Dermis blood vessel endothelial cell (primary cell): ENCODE measurements at places on chromosomes 1 and 21. TPM values are rescaled to one million over a fixed set of nuclear protein-coding genes. Genes with fewer than 3 reads are reported as not detected.

DNA sequence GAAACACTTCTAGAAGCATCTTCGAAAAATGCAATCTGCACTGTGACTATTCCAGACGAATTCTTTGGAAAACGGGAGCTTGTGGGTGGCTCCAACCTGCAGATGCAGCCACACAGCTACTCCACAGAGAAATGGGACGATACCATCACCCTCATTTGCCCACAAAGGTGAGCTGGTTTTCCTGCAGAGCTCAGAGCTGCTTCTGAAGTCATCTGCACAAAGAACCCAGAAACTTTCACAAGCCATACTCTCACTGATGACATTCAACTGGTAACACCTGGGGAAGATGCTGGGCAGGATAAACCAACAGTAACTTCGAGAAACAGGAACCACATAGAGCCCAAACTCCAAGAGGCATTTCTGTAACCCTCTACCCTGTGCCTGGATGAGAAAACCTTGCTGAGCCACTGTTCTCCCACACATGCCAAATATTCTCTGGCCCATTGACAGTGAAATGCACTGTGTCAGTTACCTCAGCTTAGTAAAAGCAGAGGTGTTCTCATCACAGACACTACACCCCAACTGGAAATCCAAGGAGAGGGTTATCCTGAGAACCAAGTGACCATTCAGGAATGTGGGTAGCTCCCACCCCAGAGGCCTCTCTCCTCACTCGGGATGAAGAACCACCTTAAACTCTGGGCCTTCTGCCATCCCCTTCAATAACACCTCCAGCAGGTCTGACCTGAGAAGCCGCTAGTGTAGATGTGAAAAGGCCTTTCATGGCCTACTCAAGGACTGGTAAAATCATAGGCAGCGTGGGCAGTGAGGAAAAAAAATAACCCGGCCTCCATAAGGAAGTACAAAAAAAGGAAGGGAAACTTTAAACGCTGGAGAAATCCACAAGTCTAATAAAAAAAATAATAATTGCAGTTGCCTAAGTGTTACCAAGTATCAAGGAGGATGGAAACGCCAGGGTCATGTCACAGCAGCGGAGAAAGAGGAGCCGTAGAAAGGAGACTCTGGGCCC lies 56.7 kb downstream of the HSF2BP start:
- no peak for DNase-seq

DNA sequence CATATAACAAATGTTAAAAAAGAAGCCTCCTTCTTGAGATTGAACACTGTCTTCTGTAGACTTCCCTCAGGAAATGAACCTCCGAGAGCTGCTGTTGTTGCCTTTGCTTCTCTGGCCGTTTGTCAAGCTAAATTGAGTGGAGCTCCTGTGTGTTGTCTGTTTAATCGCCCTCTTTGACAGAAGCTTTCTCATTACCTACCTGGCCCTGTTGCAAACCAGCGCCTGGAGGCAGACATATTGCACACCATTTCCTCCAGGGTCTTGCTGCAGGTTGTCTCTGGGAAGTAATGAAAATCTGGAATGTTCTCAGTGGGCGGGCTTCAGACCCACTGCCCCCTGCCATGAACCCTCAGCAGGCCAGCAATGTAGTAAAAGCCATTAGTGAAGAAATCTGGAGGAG lies 83.3 kb downstream of the GABPA start:
- no peak for DNase-seq

DNA sequence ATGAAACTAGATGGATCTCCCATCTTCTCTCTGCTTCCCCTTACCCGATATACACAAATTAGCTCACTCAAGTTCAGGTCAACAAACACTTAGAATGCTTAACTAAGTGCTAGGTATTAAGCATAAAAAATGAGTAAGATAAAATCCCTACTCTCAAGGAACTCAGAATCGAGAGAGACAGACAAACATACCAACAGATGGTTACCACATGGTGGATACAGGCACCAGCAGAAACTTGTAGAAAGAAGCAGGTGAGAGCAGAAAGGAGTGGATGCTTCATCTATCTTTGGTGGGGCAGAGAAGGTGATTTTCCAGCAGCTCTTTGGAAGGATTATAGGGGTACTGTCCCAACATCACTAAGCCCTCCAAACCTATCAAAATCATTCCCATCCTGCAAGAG lies 32.2 kb downstream of the C8B start:
- no peak for DNase-seq

Gene KCNA2
- not detected in 2 replicates for total RNA-seq

DNA sequence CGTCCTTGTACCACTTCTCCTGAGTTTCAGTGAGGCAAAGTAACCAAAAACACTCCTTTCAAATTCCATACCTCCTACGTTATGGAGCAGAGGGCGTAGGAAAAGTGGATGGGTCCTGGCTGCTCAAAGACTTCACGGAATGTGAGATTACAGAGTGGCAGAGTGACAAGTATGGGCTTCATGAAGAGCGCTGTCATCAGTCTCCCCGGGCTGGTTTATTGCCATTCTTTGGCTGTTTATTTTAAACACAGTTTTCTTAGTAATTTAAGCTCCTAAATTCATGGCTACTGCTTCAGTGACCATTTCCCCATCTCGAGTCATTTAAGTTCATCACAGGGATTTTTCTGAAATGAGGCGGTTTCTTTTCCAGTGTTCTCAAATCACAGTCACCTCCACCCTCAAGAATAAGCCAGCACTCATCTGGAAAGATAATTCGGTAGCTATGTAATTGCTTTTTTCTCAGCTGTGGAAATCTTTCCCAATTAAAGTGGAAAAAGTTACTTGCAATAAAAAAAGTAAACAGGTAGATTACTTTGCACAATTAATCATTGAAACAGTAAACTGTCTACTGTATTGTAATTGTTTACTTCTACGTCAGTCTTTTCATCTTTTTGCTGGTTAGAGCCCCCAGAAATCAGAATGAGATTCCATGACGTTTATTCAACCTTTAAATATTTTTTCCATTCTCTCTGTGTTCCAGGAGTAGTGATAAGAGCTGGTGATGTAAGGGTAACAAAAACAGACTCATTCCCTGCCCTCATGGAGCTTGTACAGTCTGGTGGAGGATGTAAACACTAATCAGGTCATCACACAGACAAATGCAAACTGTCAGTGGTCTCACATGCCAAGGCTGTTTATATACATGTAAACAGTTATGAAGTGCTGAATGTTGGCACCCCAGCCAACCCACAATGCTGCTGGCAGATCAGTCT lies 3.0 kb upstream of the SMYD2 start:
- no peak for DNase-seq

Gene SORT1
- total RNA-seq: 16.7 and 17.4 TPM in 2 replicates

Gene ODF2L
- total RNA-seq: 42.5 and 63.6 TPM in 2 replicates

Gene COL11A1
- under 0.01 and 0.05 TPM in 2 replicates for total RNA-seq

DNA sequence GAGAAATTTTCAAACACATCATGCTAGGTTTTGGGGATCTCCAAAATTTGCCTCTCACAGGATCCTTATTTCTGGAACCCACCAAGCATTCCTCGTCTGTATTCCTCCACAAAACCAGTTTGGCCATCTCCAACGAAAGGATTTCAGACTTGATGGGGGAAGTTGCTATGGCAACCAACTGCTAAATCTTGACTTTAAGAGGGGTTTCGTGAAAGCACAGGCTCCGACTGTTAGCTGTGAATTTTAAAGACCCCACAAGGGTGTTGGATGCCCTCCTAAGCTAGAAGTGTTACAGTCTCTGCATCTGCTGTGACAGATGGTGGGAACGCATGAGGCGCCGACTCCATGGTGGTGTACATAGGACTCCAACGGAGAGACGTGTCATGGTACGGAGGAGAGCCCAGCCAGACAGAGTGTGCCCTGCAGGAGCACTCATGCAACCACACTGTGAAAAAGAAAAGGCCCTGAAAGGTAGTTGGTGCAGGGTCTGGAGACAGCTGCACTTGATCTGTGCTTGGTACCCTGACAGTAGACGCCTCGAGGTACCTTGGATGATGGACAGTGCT lies 147.1 kb downstream of the ASTN1 start:
- no peak for DNase-seq

DNA sequence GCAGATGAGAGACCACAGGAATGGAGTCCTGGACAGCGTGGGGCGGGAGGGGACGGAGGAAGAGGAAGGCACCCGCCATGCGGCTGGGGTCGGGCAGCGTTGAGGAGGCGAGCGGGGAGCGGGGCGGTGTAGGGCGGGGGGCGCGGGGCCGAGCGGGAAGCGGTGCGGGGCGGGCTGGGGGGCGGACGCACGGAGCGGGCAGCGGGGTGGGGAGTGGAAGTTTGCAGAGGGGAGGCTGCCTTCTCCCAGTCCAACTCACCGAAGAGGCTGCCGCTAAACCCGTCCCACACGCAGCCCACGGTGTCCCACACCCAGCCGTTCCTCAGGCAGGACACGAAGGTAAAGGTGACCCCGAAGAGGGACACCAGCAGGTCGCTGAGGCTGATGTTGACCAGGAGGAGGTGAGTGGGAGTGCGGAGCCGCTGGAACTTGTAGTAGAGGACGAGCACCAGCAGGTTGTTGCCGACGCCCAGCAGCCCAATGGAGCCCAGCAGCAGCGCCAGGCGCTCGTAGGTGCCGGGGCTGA lies 483 bp downstream of the CHML start:
- DNase-seq: peak; percentile 59

DNA sequence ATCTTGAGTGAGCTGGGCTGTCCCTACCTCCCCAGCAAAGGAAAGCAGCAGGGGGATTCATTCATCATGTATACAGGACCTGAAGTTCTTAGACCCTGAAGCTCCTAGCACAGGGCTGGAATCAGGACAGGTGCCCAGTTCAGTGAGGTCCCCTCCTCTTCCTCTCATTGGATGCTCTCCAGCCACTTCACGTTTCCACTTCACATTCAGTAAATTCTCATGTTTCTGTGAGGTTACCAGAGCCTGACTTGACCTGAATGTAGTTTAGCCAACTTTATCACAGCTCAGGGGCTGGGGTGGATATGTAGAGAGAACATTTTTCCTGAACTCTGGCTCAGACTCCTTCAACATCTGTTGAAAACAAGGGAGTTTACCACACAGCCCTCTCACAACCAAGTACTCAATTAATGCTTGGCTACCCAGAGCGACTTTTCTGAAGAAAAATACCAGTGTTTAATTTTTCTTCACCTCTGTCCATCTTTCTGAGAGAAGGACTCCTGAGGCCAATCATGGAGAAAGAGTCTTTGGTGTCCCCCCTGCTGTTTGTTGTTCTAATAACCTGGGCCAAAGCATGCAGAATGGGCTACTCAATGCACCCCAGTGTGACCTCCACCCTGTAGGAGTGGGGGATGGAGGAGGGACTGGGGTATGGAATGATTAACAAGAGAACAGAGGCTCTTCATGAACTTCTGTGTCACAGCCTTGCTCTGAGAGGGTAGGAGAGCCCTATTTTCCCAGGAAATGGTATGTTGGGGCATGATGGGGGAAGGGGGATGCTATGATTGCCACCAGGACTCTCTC lies 108.3 kb upstream of the FGGY start:
- DNase-seq: no peak

Gene SLAMF7
- not detected in 2 replicates for total RNA-seq

Gene ADAMTS1
- total RNA-seq: 12.6 and 19.3 TPM in 2 replicates

GRCh38 chr21:38036016-38036415 lies 119.8 kb upstream of the KCNJ6 start:
- DNase-seq: no peak

- no peak for DNase-seq
These were observed 488 bp upstream of the GNL2 start for GRCh38 chr1:37596182-37596667.

- DNase-seq: no peak
These were observed 38.8 kb downstream of the DNASE2B start for GRCh38 chr1:84436876-84437655.

GRCh38 chr21:22993822-22994574 lies 1995.8 kb downstream of the NCAM2 start:
- DNase-seq: no peak

Gene TXLNA
- 83.7 and 93.6 TPM in 2 replicates for total RNA-seq

DNA sequence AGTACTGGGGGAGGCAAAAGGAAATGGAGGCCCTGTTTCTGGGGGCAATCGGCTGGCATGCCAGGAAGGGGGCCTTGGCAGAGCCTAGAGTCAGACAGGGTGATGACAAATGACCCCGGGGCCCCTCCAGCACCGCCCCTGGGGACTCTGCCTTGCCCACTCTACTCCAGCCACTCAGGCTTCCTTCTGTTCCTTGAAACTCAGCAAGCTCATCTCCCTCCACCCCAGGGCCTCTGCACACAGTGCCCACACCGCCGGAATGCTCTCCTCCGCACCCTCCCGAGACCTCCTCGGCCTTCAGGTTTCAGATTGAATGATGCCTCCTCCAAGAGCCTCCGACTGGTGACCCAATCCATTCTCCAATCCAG lies 122.5 kb upstream of the ZBTB40 start:
- DNase-seq: no peak

DNA sequence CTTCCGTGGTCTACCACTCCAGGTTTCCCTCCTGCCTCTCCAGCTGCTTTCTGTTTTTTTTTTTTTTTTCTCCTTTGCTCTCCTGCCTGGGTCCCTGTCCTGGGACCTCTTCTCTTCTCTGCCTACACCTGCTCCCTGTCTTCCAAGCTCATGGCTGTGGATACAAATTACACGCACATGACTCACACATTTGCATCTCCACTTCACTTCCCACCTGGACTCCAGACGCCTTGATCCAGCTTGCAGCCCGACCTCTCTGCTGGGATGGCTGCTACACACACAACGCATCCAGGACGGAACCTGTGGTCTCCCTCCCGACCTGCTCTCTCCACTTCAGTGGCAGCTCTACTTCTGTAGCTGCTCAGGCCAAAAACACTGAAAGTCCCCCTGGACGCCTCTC lies 44.4 kb upstream of the B3GALT5 start:
- DNase-seq: no peak

DNA sequence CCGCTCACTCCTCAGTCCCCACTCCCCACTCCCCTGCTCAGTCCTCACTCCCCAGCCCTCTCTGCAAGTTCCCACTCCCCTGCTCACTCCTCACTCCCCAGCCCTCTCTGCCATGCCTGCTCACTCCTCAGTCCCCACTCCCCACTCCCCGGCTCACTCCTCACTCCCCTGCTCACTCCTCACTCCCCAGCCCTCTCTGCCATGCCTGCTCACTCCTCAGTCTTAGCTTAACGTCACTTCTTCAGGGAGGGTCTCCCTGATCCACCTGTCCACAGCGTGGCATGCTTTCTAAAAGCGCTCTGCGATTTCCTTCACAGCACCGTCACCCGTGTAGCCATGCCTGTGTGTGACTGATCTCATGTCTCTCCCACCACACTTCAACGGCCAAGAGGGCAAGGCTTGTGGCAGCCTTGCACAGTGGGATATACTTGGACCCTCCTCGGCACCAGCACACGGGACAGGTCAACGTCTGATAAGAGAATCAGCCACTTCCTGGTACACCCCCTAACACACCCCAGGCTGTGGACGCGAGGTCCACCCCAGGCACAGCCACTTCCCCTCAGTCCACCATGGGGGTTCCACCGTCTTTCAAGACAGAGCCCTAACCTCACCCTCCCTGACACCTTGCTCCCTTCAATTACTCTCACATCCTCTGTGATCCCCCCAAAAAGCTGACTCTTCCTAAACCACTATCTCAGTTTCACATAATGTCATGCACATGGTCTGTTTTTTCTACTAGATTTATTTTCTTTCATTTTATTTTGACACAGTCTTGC lies 14.0 kb downstream of the PRDM15 start:
- no peak for DNase-seq
